HT1080 (cell line): ENCODE measurements at places on chromosomes 3 and 15. TPM values are rescaled to one million over a fixed set of nuclear protein-coding genes. Genes with fewer than 3 reads are reported as not detected.

- DNase-seq, result peak; percentile 9
Observed at GRCh38 chr15:93428150-93428549, 339.1 kb upstream of the RGMA start.

DNA sequence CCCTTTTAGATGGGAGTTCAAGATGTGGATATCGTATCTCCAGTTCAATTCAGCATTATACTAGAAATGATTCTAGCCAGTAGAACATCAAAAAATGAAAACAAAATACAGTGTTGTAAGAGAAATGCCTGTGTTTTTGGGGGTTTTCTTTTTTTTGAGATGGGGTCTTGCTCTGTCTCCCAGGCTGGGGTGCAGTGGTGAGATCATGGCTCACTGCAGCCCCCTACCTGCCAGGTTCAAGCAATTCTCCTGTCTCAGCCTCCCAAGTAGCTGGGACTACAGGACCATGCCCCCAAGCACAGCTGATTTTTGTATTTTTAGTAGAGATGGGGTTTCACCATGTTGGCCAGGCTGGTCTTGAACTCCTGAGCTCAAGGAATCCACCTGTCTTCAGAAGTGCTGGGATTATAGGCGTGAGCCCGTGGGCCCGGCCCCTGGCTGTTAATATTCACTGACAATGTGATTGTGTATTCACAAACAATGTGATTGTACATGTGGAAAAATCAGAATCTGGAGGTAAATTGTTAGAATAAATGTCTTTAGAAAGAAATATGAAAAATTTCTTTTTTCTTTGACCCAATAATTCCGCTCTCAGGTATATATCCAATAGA is 59.0 kb downstream of the ARIH1 start:
- peak; percentile 5 for DNase-seq

GRCh38 chr15:101521069-101521468 is 31.6 kb upstream of the PCSK6 start:
- no peak for DNase-seq

DNA sequence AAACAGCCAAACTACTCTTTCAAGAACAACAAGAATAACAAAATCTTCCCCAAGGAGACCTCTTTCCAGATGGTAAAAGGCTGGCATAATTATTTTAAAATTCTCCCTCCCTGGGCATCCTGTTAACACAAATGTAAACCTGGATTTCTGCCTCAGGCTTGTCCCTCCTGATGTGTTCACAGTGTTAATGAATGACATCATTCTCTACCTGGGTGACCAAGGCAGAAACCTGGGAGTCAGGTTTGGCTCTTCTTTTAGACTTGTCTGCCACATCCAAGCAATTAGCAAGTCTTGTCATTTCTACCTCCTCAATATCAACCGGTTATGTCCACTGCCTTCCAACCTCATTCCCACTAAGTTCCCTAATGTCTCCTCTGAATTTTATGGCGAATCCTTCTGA is 368.7 kb upstream of the TBL1XR1 start:
- DNase-seq, result no peak

DNA sequence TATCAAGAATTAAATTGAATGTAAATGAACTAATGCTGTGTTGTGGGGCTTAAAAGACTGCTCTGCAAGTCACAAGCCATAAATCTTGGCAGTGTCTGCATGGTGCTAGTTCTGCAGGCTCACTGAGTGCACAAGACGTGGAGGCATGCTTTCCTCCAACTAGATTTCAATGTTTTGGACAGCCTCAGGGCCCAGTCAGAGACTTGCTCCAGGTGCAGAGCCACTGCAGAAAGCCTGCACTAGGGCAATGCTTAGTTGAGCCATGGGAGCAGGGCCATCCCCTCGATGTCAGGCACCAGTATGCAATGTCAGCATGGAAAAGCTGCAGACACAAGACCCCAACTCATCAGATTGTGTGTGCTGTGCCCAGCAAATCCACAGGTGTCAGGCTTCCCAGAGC is 234.5 kb upstream of the CDIN1 start:
- DNase-seq, result no peak

GRCh38 chr15:74242441-74243185 is 6.5 kb downstream of the CCDC33 start:
- peak; percentile 50 for DNase-seq

DNA sequence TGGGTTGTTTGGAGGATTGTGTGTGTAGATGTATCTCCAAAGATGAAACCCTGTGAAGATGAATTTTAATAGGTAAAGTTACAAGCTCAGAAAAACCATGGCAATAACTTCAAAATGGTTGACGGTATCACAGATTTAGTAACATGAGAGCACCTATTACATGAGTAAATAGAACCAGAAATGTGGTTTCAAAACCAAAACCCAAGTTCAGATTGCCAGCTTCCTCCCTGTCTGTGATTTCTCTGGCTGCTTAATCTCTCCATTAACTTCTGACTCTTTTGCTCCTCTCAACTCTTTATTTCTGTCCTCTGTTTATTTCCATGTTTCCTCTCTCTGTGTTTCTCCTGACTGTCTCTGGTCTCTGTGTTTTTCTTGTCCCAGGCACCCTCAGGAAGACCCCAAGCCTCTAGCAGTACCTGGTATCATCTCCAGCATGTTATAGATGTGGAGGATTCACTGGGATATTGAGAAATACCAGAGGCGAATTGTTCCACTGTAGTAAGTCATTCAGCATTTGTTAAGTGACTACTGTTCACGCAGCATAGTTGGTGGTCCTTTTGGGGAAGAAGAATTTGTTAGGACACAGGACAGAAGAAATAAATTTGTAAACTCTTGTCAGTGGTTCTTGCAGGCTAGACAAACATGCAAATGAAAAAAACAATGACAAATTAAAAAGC is 138.8 kb downstream of the BBX start:
- DNase-seq, result peak; percentile 40

RARRES1 gene
- total RNA-seq, result not detected in 2 replicates

DNA sequence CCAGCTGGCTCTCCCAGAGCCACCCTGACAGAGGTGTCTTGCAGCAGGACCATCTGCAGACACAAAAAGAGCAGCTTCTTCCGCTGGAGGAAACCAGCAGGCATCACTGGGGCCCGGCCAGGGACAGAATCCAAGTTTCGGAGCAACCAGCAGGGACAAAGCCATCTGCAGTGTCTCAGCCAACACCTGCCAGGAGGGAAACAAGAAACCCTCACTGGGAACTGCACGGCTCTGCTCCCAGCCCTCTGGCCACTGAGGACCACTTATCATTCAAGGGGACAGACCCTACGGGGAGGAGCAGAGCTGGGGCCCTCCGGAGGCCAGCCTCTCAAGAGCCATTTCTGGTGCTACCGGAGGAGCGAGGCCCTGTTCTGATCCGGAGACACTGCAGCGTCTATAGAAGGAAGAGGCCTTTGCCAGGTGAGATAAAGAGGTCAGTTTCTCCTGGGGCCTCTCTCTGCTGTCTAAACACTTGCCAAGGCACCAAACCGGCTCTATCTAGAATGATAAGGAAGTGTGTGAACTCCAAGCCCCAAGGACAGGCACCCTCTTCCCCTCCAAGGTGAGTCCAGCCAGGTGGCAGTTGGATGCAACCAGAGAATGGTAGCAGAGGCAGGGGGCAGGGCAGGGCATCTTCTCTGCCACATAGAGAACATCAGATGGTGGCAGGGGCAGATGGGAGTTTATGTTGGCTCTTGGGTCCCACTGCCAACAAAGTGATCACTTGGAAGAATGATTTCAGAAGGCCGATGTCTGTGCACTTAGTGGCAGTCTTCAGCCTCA is 89.0 kb downstream of the CHSY1 start:
- no peak for DNase-seq

GRCh38 chr3:161100994-161101393 is 4.2 kb downstream of the B3GALNT1 start:
- DNase-seq, result no peak

GRCh38 chr3:71444028-71444860 is 139.3 kb downstream of the FOXP1 start:
- peak; percentile 96 for DNase-seq

LARP6 gene
- total RNA-seq, result 75.6 and 87.1 TPM in 2 replicates
